ENCODE measurements at places on chromosomes 5 and 9.
A peak's percentile ranks its signal among the peaks of the same experiment; 100 is the strongest.

DNA sequence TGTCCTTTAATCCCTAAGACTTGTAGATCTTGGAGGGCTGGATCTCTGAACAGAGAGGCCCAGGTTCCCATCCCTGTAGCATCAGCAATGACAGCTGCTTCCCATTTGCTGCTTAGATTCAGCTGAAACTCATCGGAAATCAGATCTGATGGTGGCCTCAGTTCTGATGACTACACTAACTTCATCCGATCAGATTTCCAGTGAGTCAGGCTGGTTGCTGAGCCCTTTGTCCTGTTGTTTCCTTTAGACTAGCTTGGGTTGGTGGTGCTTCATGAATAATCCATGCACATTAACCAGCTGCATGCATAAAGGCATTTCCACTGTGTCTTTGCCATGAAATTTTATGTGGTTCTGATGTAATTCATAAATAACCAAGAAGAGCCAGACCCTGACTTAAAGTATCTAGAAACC, 195.2 kb upstream of the TUT7 start:
- DNase-seq: no peak

- DNase-seq: no peak
These were observed 291.0 kb downstream of the DOCK8 start for GRCh38 chr9:505741-506059.

- DNase-seq: no peak
These were observed 73.0 kb downstream of the KCNIP1 start for GRCh38 chr5:170576602-170577535.

DNA sequence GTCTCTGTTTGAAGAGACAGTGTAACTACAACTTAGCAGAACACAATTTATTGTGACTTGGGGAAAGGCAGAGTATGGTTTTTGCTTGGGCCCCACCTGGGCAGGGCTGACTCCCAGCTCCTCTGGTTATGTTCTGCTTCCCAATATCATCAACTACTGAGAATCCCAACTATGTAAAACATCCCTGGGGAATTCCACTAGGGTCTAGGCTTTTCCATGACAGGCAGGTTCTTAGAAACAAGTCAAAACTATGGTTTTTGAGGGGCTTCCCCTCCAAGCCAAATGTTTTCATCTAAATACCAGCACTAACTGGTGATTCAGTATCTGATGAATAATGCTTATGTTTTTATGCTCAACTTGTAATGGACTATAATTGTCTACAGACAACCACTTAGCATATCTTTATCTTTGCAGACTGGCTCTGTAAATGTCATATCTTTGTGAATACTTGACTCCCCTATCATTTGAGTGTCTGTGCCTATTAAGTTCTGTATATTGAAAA, 409.5 kb downstream of the PDE4D start:
- no peak for DNase-seq

GRCh38 chr5:58505971-58506640, 14.9 kb downstream of the GAPT start:
- DNase-seq: no peak

- peak; percentile 86 for DNase-seq
These were observed 158.3 kb downstream of the NR2F1-AS1 start for GRCh38 chr5:93422652-93423280.

DNA sequence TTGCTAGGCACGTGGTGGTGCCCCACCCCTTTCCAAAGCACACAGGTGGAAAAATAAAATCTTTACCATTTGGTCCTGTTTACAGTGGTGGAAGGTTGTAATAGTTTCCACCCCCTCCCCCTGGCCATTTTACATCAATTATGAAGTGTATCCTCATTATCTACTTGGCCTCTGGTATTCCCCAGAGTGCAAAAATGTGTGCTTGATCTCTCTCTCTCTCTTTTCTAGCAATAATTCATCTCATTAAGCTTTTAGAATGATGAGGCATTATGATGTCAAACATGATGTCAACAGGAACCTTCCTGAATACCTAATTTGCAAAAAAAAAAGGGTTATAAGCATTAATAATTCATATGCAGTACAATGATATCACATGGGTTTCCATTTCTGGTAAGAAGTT, 3.1 kb downstream of the PDE8B start:
- no peak for DNase-seq

DNA sequence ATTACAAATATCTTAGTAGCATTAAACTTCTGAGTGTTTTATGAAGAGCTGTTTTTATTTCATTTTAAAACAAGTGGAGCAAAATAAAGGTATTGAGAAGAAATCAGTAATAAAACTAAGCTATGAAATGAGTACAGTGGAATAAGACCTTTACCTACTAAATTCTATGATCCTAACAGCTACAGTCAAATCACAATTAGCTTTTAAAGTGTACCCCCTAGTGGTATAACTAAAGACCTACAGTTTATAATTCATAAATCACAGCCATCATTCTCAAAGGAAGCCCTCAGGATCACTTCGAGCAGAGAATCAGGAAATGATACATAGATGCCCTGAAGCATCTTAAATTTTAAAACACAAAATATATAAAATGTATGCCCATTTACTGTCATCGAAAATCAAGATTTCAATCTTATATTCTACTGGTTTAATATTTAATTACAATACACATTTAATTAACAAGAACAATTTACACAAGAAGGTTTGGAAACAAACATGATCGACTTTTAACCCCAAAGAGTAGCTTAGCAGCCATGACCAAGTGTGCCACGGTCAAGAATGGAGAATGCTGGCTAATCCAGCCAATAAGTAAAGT, 12.3 kb downstream of the CCNH start:
- peak; percentile 54 for DNase-seq

GRCh38 chr5:178590924-178591423, 781 bp upstream of the COL23A1 start:
- DNase-seq: no peak

DNA sequence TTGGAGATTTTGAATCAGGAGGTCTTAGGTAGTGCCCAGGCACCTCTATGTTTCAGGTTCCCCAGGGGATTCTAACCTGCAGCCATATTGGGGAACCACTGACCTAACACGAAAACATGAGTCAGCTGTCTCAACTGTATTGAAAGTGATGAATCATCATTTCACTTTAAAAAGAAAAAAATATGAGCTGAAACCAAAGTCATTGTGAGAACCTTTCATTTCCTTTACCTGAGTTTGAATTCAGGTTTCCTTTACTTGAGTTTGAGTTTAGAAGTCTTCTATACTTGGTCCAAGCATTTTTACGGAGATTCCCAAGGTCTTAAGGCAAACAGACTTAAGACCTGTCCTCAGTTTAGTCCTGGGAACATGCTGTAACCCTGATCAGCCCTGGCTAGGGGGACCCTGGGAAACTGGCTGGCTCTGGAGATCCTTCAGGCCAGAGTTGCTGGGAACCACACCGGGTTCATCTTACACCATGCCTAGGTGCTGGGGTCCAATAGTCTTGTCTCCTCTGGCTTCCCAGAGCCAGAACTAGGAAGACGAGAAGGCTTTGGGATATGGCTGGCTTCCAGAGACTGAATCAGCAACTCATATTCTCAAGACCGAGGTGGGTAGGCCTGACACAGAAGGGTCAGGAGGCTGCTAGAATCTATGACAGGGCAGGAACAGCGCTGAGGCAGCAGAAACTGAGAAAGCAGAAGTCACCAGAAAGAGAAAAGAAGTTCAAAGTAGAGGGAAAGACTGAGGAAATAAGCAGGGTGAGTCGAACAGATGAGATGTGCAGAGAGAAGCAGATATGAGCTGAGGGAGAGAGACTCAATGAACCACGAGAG, 16.4 kb upstream of the PDCD1LG2 start:
- no peak for DNase-seq

- DNase-seq: no peak
These were observed 152.2 kb upstream of the HMHB1 start for GRCh38 chr5:143659599-143660238.

DNA sequence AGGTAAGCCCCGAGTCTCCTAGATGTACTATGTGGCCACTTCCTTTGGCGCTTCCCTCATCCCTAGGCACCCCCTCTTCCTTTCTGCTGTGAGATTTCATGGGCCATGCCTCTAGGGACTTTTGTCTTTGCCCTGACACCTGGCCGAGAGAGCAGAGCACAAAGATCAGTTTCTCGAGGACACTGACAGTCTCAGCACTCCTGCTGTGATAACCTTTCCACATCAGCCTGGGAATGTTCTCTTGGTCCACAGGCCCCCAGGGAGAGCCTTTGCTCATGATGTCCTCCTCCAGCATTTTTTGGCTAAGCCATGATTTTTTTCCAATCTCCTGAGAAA, 127.0 kb upstream of the CPEB4 start:
- DNase-seq: no peak

- no peak for DNase-seq
These were observed 50.9 kb downstream of the EXD3 start for GRCh38 chr9:137371946-137372651.

DNA sequence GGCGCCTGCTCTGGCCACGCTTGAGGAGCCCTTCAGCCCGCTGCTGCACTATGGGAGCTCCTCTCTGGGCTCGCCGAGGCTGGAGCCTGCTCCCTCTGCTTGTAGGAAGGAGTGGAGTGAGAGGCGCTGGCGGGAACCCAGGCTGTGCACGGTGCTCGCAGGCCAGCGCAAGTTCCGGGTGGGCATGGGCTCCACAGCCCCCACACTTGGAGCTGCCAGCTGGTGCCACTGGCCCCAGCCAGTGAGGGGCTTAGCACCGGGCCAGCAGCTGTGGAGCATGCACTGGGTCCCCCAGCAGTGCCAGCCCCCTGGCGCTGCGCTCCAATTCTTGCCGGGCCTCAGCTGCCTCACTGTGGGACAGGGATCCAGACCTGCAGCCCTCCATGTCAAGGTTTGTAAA, 122.1 kb upstream of the CD180 start:
- DNase-seq: no peak

- no peak for DNase-seq
These were observed 242.5 kb downstream of the NFIB start for GRCh38 chr9:14071484-14071883.

GRCh38 chr5:139147483-139148087, 50.6 kb downstream of the SIL1 start:
- peak; percentile 23 for DNase-seq

GRCh38 chr5:32597041-32597629, 11.8 kb downstream of the SUB1 start:
- DNase-seq: no peak

- DNase-seq: no peak
These were observed 49.4 kb downstream of the SMIM23 start for GRCh38 chr5:171835066-171835465.

DNA sequence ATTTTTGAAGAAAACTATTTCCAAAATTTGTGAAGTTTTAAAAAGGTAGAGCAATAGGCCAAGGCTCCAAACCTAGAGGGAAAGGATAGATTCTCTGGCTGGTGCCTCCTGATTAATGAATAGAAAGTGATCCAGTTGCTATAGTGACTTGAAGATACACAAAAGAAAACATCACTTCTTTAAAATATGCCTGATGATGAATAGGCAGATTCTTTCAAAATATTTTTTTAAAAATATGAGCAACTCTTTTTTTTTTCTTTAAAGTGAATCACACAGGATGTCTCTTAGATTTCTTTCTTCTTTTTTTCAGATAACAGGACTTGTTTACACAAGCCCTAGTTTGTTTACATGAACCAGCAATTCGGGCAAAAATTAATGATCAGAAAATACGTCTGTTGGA, 124.4 kb downstream of the RFK start:
- no peak for DNase-seq

GRCh38 chr9:81671880-81672280, 17.5 kb downstream of the TLE1 start:
- no peak for DNase-seq

DNA sequence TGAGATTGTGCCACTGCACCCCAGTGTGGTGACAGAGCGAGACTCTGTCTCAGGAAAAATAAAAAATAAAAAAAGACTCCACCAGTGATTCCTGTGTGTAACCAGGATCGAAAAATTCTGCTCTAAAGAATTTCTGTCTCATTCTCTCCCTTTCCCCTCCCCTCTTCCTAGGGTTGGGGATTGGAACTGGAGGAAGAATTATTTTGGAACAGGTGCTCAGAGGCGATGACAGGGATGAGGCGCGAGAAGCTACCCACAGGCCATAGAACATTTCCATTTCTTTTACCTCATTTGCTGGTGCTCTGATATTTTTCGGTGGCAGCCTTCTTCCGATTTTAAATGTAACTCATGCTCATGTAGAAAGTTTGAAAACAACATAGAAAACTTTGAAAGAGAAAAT, 80.1 kb downstream of the DAPK1 start:
- DNase-seq: no peak

GRCh38 chr9:354453-354852, 139.8 kb downstream of the DOCK8 start:
- peak; percentile 65 for DNase-seq

- no peak for DNase-seq
These were observed 257.5 kb downstream of the AGTPBP1 start for GRCh38 chr9:85484235-85484634.

DNA sequence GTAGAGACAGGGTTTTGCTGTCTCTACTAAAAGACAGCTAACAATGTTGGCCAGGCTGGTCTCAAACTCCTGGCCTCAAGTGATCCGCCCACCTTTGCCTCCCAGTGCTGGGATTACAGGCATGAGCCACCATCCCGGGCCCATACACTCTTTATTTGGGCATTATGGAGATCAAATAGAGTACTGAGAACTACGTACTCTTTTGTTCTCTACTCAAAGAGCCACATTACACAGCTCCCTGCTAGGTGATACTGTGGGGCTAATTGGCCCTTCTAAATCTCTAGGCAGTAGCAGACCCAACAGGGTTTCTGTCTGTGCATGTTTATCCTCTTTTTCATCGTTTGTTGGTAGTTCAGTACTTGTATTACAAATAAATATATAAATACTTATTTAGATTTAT, 16.1 kb downstream of the CKMT2 start:
- DNase-seq: no peak

GRCh38 chr5:79576606-79577289, 35.5 kb upstream of the TENT2 start:
- no peak for DNase-seq

DNA sequence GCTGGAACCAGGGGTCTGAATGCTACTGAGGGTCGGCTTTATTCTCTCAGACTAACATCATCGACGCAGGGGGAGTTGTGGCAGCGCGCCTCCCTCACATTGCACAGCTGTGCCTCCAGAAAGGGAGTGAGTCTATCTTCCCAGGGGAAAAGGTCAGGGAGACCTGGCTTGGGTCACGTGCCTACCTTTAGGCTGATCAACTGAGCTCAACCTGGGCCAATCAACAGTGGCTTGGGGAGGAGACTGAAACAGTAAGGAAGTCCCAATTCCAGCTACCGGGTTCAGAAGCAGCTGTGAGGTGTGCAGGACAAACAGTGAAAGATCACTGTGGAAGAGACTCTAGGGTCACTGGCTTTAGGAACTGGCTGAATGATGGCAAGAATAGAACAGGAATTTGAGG, 14.3 kb downstream of the SNX30 start:
- DNase-seq: peak; percentile 84

GRCh38 chr9:27626244-27627187, 53.2 kb upstream of the C9orf72 start:
- no peak for DNase-seq

GRCh38 chr5:2754581-2755075, 3.2 kb upstream of the IRX2 start:
- no peak for DNase-seq
